ENCODE measurements at places on chromosomes 2 and 18.

DNA sequence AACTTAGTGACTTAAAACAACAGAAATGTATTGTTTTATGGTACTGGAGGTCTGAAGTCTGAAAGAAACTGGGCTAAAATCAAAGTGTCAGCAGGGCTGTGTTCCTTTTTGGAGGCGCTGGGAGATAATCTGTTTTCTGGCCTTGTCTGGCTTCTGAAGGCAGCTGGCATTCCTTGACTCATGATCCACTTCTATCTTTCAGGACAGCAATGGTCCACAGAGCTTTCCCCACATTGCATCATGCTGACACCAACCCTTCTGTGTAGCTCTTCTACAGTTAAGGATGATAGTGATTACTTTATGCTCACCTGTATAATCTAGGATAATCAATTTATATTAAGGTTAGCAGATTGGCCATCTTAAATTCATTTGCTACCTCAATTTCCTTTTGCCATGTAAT lies 392.1 kb downstream of the TDRD15 start:
- DNase-seq: no peak

DNA sequence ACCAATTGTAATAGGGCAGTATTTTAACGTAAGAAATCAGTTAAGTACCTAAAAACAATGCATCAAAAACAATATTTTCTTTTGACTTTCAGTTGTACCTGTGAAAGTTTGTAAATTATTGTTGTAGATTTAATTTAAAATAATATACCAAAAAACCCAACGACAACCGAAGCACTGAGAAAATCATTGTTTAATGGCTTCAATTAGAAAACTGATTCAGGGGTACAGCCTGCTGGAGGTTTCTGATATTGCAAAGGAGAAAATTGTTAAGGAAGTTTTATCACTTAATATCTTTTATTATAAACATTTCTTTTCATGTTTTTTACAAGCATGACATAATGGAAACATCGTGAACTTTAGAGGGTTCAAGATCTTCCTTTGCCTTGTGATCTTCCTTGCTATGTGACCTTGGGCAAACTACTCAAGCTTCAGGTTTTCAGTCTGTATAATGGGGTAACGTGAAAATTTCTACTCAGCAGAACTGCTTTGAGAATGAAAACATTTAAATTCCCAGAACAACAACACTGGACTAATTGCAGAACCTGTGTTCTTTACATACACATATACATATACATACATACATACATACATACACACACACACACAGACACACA lies 76.3 kb upstream of the GLS start:
- DNase-seq: no peak

GRCh38 chr2:109045505-109045904 lies 56.5 kb upstream of the EDAR start:
- DNase-seq: no peak

DNA sequence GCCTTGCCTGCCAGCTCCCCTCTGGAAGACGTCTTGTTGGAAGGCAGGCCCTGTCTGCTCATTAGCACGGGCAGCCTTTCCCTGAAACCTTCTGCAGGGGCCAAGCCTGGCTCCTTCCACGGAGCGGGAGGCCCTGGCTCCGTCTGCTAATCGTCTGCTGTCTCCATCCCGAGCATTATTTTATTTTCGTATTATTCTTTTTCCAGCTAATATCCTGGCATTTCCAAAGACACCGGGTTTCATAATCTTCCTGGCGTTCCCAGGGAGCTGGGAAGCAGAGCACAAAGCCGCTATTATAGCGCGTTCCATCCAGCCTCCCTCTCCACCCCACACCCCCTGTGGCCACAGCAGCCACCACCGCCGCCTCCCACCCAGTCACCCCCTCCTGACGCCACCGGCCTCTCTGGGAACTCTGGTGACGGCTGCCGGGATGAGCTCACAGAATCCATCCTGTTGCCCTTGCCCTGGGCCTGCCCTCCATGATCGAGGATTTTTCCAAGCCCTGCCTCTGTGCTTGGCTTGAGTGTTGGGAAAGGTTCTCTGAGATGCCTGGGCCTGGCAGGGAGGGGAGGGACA lies 125.5 kb downstream of the DYSF start:
- peak; percentile 71 for DNase-seq

DNA sequence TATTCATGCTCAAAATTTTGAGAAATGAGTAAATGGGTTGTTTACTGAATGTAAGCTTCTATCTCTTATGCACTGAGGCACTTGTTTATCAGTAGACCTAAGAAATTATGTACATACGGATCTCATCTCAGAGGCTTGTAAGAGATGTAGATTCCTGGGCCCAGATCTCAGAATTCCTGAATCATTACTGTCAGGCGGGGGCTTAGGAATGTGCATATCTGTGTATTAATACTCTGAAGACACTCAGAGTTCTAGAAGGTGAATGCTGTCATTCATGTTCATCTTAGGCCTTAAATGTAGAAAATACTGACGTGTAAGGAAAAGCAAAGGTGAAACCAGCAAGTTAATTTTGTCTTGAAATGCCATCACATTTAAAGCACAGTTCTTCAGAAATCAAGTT lies 169.6 kb downstream of the FMNL2 start:
- DNase-seq: no peak

GRCh38 chr18:23671564-23671963 lies 8.9 kb upstream of the ANKRD29 start:
- DNase-seq: no peak
